ENCODE measurements at places on chromosomes 12 and 14.

GRCh38 chr12:50110762-50111351, 1.2 kb upstream of the COX14 start:
- peak; percentile 75 for DNase-seq

- DNase-seq = no peak
Observed at GRCh38 chr12:26469421-26470180, 274.2 kb downstream of the SSPN start.

GRCh38 chr14:84707830-84708229, 822.1 kb upstream of the FLRT2 start:
- DNase-seq = no peak

GRCh38 chr14:61950340-61950739, 188.1 kb downstream of the SNAPC1 start:
- peak; percentile 38 for DNase-seq

DNA sequence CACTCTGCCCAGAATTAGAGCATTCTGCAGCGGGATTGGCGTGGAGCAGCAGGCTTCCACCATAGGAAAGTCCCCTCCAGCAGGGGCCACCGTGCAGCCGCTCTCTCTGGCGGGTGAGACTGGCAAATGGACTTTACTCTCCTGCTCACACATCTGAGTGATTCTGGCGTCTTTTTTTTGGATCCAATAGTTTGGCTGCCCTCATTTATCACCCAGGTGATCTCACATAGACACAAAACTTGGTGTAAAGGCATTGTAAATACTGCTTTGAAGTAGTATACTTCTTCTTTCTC, 130.3 kb downstream of the TGFB3 start:
- DNase-seq = no peak

DNA sequence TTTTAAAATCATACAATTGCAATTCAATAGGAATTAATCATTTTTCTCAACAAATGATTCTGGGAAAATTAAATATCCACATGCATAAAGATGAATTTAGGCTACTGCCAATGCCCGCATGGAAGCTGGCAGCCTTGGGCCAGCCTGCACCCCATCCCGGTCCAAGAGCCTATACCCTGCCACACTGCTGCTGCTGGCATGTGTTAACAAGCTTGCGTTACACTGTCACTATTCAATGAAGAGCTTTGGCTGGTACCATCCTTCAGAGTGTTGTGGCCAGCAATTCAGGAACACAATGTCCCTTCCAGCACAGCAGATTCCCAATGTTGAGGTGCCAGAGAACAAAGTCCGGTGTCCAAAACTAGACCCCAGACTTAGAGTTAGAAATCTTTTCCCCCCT, 13.6 kb upstream of the TAS2R14 start:
- no peak for DNase-seq

- DNase-seq = no peak
Observed at GRCh38 chr12:70330158-70330557, 35.9 kb upstream of the KCNMB4 start.

DNA sequence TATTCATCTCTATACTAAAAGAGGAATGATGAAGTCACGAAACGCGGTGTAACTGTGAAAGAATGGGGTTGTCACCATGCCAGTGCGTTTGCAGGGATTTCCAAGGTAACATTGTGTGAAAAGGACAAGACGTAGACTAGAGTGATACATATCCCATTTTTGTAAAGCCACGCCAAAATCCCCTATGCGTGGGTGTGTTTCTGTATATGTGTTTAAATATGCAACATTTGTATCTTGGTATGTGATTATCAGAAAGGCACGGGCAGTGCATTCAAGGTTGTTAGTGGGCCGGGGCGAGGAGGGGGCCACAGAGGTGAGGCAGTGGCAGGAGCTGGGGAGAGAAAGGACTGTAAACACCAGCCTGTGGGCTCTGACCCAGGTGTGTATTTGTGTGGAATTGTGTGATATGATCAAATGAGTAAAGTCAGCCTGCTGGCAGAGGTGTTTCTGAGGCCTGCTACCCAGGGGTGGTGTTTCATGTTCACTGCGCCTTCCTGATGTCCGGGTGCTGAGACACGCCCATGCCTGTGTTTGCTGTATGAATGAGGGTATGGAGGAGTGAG, 137.8 kb downstream of the ADGRD1 start:
- DNase-seq = no peak

DNA sequence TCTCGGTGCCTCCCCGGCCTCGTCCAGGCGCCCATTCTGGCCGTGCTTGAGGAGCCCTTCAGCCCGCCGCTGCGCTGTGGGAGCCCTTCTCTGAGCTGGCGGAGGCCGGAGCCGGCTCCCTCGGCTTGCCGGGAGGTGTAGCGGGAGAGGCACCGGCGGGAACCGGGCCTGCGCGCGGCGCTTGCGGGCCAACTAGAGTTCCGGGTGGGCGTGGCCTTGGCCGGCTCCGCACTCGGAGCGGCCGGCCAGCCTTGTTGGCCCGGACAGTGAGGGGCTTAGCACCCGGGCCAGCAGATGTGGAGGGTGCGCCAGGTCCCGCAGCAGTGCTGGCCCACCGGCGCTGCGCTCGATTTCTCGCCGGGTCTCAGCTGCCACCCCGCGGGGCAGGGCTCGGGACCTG, 168.7 kb upstream of the RPL10L start:
- DNase-seq = no peak

DNA sequence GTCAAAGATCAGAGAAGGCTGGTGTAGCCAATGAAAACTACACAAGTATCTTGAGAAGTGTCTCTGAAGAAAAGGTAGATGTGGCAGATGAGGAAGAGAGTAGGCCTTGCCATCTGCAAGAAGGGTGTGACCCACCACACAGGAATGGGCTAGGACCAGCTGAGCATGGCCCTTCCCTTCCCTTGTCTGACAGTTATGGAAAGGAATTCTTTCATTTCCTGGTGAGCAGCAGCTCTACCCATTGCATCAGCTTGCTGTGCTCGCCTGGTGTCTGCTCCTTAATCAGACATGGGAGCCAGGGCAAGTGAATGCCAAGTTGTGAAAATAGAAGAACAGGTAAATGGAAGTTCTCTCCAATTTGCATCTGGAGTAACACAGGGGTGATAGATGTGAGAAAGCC, 145.2 kb upstream of the KRR1 start:
- peak; percentile 93 for DNase-seq

DNA sequence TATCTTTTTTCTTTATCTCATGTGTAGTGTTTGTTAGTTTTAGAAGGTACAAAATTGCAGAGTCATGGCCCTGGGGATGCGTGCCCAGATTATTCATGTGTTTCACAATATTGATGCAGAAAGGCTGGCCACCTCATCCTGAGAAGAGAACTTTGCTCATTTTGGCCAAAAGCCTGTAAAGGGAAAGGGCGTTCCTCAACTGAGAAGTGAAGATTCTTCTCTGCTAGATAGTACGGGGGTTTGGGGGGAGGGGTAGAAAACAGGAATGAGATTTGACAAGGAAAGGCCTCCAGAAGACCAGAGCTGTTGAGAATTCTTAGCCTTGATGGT, 1.7 kb downstream of the MGST1 start:
- DNase-seq = peak; percentile 96
